ENCODE measurements at places on chromosomes 12 and 14. TPM values are rescaled to one million over a fixed set of nuclear protein-coding genes. Genes with fewer than 3 reads are reported as not detected.

DNA sequence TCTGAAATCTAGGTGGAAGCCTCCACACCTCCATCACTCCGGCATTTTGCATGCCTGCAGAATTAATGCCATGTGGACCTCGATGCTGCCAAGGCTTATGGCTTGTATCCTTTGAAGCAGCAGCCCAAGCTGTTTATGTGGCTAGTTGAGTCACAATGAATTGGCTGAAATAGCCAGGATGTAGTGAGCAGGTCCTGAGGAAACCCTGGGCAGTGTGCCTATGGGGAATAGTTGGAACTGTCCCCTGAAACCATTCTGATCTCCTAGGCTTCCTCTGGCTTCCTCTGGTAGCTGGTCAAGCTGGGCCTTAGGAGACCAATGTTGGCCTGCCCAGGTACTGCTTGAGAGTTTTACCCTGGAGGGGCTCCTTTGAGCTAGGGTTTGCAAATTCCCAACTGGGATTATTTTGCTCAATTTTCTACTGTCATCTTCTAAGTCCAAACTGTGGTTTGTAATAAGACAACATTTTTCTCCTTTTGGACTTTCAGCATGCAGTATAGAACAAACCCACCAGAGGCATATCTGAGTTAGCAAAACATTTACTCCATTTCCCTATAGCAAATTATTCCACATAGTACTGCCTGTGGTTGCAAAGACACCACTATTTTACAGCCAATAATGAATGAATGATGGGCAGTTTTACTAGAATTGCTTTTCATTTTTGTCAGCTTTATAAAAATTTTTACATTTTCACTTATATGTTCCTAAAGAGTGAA lies 85.1 kb upstream of the AMIGO2 start:
- no peak for DNase-seq

- DNase-seq = no peak
Observed at GRCh38 chr12:28558250-28558649, 368.0 kb downstream of the CCDC91 start.

DNA sequence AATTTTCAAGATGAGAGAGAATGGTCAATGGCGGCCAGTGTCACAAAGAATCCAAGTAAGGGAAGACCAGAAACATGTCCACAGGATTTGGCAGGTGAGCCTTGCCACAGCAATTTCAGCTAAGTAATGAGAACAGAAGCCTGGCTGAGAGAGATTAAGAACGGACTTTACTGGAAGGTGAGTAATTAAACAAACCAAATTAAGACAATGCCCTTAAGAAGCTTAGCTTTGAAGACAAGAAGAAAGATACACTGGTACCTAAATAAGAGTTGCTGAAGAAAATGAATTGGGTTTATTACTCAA lies 145.4 kb upstream of the PLEKHG7 start:
- DNase-seq = no peak

DNA sequence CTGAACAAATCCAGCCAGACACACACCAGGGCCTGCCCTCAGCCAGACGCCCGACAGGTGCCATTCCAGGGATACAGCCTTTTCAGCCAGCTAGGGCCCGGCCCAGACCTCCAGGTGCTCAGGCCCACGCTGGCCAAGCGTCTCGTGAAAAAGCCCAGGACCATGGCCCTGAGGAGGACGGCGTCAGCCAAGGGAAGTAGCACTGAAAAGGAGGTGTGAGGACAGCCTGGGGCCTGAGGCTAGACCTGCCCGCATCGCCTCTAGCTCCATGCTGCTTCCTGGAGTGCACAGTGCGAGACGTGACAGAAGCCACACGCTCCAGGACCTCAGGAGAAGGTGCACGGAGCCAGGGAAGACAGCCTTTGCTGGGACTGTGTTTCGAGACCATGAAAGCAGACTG lies 29.8 kb downstream of the GOLGA3 start:
- no peak for DNase-seq

DNA sequence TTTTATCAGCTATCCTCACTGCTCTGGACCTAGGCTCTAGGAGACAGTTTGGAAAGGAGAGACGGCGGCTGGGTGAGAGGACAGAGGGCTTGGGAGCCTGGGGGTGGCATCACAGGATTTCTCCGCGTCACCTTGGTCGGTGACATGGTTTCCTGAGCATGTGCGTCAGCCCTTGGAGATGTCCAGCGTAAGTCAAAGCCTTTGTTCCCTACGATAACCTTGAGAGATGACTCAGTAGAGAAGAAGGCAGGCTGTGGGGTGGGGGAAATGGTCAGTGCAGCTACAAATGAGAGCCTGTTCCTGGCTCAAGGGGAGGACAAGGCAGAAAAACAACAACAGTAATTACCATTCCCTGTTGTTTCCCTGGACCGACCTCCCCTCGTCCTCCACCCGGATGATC lies 90.2 kb upstream of the TBX3 start:
- no peak for DNase-seq

DNA sequence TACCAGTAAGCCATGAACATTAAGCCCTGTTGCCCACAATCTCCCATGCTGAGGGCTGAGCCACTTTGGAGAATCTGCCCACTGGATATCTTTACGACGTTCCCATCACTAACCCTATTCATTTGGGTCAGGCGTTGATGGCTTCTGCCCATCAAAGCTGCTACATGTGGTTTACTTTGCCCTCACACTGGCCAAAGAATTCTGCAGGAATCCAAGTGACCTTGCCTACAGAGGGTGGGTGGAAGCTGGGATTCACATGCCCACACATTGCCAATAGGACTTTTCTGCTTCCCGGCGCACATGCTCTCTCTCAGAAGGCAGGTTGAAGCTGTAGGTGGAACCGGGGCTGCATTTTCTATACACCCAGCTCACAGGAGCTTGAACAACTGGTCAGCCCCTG lies 28.3 kb downstream of the OAS2 start:
- no peak for DNase-seq

GRCh38 chr12:32108787-32109186 lies 2.1 kb downstream of the BICD1 start:
- DNase-seq = no peak

GRCh38 chr12:7206691-7207090 lies 17.2 kb downstream of the PEX5 start:
- DNase-seq = no peak

GRCh38 chr12:51218607-51219161 lies 822 bp upstream of the POU6F1 start:
- DNase-seq = no peak

- no peak for DNase-seq
Observed at GRCh38 chr12:97595426-97595831, 132.8 kb downstream of the RMST start.

GRCh38 chr12:95151406-95151805 lies 65.9 kb downstream of the FGD6 start:
- no peak for DNase-seq

DNA sequence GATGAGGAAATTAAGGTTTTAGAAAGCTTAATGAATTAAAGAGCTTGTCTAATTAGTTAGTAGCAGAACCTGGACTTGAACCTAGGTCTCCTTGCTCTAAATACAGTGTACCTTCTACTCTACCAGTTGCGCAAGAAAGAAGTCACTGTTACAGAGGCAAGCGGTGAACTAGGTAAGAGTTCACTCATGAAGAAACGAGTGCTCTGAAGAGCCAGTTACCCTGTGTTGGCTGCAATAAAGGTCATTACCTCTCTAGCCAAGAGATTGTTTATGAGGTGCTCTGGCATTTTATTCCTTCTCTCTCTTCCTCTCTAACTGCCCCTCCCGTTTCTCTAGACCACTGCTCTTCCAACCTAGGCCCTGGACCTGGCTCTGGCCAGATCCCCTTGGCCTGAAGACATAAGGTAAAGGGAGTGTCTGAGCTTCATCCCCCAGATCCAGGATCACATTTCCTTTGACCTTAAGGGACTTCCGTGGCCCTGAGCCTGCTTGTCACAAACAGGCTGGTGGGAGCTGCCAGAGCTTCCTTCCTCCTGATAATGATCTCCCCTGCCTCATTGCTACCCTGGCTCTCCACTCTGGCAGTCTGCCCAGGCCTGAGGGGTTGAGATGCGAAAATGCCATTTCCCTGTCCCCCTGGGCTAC lies 1.9 kb downstream of the RNASE7 start:
- DNase-seq = no peak

- no peak for DNase-seq
Observed at GRCh38 chr14:71554323-71554722, 377.9 kb upstream of the RGS6 start.

GRCh38 chr12:106181401-106182114 lies 42.8 kb upstream of the NUAK1 start:
- no peak for DNase-seq

DNA sequence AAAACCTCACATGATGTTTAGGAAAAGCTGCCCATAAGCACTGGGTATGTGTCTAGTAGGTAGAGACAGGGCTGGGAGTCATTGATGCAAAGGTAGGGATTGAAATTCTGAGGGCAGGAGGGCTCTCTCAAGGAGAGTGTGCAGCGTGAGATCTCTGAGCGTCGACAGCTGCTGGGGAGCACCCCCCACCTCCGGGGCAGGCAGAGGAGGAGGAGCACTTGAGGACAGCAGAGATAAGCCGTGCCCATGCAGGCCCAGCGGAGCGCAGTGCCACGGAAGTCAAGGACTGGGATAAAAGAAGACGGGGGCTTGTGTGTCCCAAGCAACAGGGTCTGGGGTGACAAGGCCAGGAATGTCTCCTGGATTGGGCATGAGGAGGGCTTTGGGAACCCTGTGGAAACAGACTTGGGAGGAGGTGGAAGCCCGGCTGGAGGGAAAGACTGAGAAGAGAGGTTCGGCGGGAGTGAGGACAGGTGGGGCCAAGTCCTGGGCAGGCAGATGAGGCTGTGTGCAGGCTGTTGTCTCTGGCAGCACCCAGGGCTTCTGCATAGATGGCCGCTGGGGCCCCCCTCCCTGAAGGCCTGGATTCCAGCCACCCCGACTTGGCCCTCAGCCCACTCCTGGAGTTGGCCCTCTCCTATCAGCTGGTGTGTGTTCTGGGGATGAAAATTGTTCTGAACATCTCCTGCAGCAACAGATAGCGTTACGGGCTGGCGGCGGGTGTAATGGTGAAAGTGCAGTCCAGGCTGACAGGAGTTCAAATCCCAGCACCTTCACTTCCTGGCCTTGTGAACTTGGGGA lies 1.9 kb downstream of the CACNA2D4 start:
- DNase-seq = peak; percentile 77

DNA sequence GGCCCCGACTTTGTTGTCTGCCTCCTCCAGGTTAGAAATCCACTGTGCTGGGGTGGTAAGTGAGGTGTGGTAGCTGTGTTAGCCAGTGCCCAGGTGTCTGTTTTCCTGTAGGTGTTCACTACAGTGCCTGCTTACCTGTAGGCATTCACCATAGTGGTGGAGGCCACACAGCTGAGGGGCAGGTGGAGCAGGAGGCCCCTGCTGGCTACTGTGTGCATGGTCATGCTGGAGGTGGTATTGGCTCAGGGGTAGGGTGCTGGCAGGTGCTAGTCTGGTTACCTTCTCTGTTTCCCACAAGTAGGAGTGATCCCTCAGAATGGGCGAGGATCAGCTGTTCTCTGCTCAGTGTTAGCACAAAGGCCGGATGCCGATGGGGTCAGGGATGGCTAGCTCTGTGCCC lies 217.3 kb downstream of the SYT10 start:
- no peak for DNase-seq

DNA sequence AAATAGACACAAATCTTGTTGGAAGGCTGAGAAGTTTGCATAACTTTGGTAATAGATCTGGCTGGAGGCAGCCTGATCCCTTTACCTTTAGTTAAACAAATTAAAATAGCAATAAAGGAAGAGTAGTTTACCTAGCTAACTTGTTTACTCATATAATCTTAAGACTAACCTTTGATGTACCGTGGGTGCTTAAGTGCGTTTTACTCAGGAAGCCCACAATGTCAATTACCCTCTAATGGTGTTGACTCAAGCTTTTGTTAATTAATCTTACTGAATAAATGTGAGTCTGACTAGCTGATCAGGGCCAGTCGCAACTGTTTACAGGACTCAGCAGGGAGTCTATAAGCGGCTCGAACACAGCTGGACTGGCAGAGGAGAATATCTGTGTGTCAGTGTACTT lies 51.5 kb downstream of the FAR2 start:
- no peak for DNase-seq

DNA sequence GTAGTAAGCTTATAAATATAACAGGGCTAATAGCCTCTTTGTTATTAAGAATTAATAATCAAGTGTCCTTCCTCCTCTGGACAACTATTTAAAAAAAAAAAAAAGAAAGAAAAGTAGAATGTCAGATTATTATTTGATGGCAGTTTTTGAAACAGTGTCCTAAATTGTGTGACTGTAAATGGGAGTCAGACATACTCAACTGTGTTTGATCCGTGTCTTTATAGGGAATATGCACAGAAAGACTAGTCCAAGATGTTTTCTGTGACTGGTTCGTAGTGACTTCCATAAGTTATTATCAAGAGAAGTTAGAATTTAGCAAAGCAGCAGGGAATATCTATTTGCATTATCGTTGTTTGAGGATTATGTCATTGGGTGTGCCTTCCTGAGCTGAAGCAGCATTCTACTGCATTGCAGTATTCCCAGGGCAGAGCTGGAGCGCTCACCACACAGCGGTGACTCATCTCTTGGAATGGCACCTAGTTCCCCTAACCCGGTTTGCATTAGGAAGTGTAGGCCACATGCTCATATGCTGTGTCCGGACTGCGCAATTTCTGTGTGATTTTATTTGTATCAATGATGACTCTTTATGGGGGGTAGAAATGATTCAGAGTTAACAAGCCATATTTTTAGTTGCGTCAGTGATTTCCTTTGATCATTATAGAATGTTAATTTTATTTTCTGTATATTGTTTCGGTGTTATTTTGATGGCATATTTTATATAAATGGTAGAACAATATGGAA lies 7.9 kb downstream of the DYNC1H1 start:
- peak; percentile 92 for DNase-seq

DNA sequence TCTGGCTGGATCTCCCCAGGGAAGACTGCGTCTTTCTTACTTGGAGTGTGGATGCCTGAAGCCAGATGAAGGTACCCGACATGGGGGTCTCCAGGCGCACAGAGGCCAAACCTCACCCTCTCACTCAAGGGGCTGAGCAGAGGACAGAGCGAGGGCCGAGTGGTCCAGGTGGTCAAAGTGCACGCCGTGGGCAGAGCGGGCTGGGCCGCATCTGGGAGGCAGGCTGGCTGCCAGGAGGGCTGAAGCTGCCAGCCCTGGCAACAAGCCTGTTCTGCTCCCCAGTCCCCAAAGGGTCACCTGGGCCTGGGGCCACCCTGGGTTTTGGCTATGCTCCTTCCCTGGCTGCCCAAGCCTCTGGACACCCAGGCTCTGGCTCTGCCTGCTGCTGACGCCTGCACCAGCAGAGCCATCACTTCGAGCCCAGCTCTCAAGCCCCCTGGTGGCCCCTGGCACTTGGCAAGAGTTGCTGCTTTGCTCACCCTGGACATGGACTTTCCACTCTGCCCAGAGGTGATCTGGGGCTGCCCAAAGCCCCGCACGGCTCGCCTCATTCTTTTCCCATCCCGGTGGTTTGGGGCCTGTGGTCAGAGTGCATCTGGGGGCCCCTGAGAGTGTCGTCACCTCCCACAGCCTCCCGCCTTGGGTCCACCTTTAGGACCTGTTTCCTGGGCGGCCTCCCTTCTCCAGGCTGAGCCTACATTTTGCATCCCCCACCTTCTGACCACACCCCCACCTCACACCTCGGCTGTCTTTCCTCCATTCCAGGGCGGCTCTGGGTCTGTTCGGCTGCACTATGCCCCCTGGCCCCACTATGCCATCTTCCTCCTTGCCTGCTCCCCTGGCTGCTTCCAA lies 2.8 kb downstream of the ADSS1 start:
- no peak for DNase-seq

The NOVA1 gene
- 1.5 TPM for total RNA-seq

The TAS2R9 gene
- not detected for total RNA-seq

The TRIM9 gene
- total RNA-seq = 4.4 TPM

The OR5AU1 gene
- not detected for total RNA-seq

The DENND5B gene
- 17.8 TPM for total RNA-seq

The FITM1 gene
- total RNA-seq = 0.63 TPM

The JKAMP gene
- 47.6 TPM for total RNA-seq

The SSTR1 gene
- not detected for total RNA-seq

The MUCL1 gene
- not detected for total RNA-seq

Measured in osteocyte (in vitro differentiated cells).